Memory B cell (primary cell): ENCODE measurements at places on chromosomes 5 and 9.
A peak's percentile ranks its signal among the peaks of the same experiment; 100 is the strongest.

DNA sequence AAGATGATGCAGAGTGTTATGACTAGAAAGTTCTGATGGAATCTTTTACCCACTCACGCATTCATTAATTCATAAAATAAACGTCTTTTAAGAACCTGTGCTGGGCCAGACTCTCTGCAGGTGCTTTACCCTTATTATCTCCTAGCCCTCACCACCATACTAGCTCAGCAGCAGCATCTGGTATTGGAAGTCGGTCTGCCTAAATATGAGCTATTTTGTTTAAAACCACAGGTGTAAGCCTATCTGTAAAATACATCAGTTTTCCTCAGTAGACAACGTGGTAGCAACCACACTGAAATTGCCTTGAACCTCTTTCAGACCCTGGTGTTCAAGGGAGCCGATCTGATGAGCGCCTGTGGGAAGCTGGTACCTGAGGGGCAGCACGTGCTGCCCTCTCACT, 69.4 kb downstream of the PPIC start:
- DNase-seq, result no peak

GRCh38 chr9:71073494-71073893, 47.9 kb downstream of the TRPM3 start:
- DNase-seq, result no peak

GRCh38 chr9:126334721-126335621, 8.3 kb downstream of the MVB12B start:
- DNase-seq, result no peak

DNA sequence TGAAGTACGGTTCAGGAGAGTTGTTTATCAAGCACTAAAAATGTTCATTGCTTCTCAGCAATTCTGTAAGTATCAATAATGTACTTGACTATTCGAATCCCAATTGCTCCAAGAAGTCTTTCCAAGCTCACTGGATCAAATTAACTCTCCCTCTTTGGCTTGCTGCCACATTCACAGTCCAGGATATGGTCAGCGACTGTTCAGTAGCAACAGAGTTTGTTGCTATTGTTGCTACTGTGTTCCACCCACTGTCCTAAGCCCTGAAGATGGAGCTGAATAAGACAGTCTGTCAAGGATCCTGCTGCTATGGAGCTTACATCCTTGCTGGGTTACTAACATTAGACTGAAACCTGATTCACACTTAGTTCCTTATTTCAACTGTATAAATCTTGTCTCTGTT, 110.8 kb downstream of the FGF10 start:
- DNase-seq, result no peak

GRCh38 chr9:116701940-116702642, 15.0 kb downstream of the TRIM32 start:
- DNase-seq, result no peak

- DNase-seq, result peak; percentile 11
These were observed 2.3 kb downstream of the ZFAND5 start for GRCh38 chr9:72362680-72363139.

- DNase-seq, result no peak
These were observed 53.5 kb downstream of the DNAJC21 start for GRCh38 chr5:34982823-34983222.

DNA sequence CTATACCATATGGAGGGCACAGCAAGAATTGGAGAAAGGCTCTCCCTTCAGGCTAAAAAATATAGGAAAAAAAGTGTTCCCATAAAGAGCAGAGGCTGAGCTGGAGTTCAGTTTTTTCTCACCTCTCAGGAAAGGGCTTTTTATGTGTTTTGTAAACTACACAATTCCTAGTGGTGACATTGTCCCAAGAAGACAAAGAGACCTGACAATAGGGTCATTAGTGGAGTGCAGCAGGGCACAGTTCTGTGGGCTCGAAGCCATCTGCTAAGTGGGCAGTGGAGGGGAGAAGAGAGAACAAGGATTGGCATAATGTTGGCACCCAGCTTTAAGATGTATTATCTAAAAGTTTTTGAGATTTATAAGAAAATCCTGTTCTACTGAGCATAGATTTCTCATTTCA, 162.5 kb downstream of the HCN1 start:
- no peak for DNase-seq

DNA sequence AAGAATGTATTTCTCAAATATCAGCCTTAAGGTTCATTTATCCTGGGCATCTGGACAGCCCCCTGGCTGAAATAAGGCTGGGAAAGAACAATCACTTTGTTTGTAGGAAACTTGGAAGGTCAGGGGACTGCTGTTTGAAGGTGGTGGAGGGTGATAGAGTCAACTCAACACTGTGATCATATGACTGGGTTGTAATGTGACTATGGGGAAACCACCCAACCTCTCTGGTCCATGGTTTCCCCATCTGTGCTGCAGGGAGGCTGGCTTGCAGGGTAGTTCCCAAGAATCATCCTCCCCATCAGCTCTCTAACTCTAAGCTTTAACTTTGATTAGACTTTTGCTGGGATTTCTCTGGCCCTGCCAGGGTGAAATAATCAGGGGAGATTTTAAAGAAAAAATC, 10.0 kb downstream of the INSYN2B start:
- DNase-seq, result no peak
